ENCODE measurements at places on chromosomes 2 and 18. TPM values are rescaled to one million over a fixed set of nuclear protein-coding genes. Genes with fewer than 3 reads are reported as not detected.

DNA sequence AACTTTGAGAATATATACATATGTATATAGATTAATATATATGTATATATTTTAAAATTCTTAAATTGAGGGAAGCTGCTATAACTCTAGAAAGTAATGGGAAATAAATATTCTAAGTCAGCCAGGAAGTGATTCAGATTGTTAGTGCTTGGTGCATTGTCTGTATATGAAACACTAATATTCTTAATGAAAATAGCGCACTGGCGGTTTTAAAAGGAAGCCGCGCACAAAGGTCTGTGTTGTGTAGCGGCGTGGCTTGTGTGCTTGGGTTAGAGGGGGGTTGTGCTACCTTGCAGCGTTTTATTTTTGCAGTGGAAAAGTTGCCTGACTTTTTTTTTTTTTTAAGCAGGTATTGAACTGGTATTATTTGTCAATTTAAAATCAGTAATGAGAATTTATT lies 11.3 kb downstream of the TSHZ1 start:
- H3K27ac ChIP-seq = no peak overlapping the region
- H3K27me3 ChIP-seq = no peaks in the 10 kb centered on the region
- H3K36me3 ChIP-seq = no peaks in the 10 kb centered on the region
- no peak overlapping the region for H3K4me3 ChIP-seq
- DNase-seq = no peak

DNA sequence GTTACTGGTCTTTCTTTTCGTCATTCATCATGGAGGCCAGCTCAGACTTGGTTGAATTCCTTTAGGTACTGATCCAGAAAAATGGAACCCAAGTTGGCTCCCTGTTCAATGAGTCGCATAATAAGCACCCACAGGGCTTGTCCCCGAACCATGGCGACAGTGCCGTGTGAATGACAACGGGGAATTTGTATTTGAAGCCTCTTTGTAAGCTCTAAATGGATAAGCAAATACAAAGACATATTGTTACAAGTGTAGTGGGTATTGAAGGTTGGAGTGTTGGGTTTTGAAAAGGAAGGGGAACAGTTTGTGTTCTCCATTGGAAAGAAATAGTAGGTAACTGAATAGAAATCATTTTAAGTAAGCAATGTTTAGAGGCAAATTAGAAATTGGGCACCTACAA lies 288.9 kb downstream of the SLC4A3 start:
- no peak for DNase-seq
- no peak overlapping the region for H3K4me3 ChIP-seq
- H3K27me3 ChIP-seq = no peaks in the 10 kb centered on the region
- H3K27ac ChIP-seq = no peak overlapping the region
- H3K4me1 ChIP-seq = no peaks in the 10 kb centered on the region

GRCh38 chr18:60493066-60493465 lies 120.5 kb upstream of the MC4R start:
- H3K27ac ChIP-seq = no peak overlapping the region
- no peaks in the 10 kb centered on the region for H3K27me3 ChIP-seq
- H3K4me1 ChIP-seq = no peaks in the 10 kb centered on the region
- no peaks in the 10 kb centered on the region for H3K36me3 ChIP-seq
- no peak overlapping the region for H3K4me3 ChIP-seq

GRCh38 chr2:172223601-172224054 lies 120.9 kb upstream of the DLX2 start:
- no peak for DNase-seq
- H3K27ac ChIP-seq = no peak overlapping the region
- no peaks in the 10 kb centered on the region for H3K4me1 ChIP-seq
- H3K4me3 ChIP-seq = no peak overlapping the region
- no peaks in the 10 kb centered on the region for H3K36me3 ChIP-seq

DNA sequence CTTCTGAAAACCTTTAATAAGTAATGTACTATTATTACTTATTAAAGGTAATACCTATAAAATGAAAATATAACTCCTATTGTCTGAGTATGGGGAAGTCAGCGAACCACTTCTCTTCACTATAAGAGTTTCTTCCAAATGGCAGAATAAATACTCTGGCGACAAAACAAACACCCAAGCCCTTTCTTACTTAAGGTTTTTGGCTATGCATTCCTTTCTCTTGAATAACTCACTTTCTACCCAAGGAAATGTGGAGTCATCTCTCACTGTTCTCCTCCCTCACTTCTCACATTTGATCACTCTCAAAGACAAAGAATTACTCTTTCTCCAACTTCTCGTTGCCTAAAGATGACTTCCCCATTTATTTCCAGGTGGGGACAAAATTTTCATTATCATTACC lies 816.8 kb upstream of the CRIM1 start:
- H3K27me3 ChIP-seq = no peaks in the 10 kb centered on the region
- H3K4me3 ChIP-seq = no peak overlapping the region
- H3K4me1 ChIP-seq = no peaks in the 10 kb centered on the region
- DNase-seq = peak; percentile 48
- no peak overlapping the region for H3K27ac ChIP-seq

DNA sequence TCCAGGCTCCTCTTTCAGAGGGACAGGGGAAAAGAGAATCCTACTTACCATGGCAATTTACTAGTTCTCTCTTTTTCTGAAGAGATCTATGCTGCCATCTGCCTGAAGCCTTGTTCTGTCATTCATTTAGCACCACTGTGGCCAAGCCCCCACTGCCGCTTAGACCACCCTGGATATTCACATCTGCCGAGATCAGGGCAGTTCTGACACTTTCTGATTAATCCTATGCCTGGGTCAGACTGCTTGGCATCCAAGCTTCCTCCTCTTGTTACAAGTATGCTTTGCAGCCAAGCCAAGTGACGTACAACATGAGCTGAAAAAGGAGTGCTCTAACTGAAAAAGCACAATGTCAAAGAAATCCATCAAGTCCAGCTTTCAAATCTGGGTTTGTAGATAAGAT lies 332.6 kb downstream of the SUCLG1 start:
- no peak overlapping the region for H3K4me3 ChIP-seq
- H3K36me3 ChIP-seq = no peaks in the 10 kb centered on the region
- DNase-seq = no peak
- H3K4me1 ChIP-seq = no peaks in the 10 kb centered on the region
- no peak overlapping the region for H3K27ac ChIP-seq

GRCh38 chr2:43387092-43388062 lies 161.0 kb upstream of the ZFP36L2 start:
- peak; percentile 40 for DNase-seq
- peaks cover 6% of the 10 kb centered on the region for H3K4me1 ChIP-seq
- no peaks in the 10 kb centered on the region for H3K27me3 ChIP-seq
- H3K36me3 ChIP-seq = no peaks in the 10 kb centered on the region
- H3K4me3 ChIP-seq = no peak overlapping the region

DNA sequence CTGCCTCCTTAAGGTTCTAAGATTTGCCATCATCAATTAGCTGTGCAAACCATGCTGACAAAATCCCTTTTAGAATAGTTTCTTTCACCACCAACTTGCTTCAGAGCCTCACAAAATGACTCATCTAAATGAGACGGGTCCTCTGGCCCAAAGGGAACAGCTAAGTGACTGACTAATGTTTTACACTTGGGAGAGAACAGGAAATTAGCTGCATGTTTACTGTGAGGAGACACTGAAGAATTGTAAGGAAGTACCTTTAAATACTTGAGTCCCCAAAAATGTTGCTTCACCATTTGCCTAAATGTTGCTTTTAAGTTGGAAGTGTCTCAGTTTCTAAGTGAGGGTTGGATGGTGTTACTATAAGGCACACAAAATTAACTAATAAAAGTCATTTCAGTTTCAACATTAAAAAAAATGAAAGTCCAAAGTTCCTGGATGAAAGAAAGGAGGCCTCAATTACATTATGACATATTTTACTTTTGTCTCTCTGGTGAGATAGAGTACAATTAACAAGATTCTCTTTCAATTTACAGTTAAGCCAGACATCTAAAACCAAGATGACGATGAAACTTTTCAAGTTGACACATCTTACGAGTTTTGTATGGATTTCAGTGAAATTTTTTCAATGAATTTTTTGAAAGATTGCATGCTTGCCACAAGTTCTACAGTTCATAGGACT lies 229.1 kb upstream of the FN1 start:
- H3K27me3 ChIP-seq = no peaks in the 10 kb centered on the region
- peak overlapping the region; percentile 80 for H3K27ac ChIP-seq
- peak; percentile 97 for DNase-seq
- peaks cover 23% of the 10 kb centered on the region for H3K4me1 ChIP-seq
- H3K36me3 ChIP-seq = no peaks in the 10 kb centered on the region
- no peak overlapping the region for H3K4me3 ChIP-seq

GRCh38 chr2:116975608-116976007 lies 838.9 kb upstream of the DDX18 start:
- H3K36me3 ChIP-seq = no peaks in the 10 kb centered on the region
- H3K4me3 ChIP-seq = no peak overlapping the region
- H3K27ac ChIP-seq = no peak overlapping the region
- no peaks in the 10 kb centered on the region for H3K4me1 ChIP-seq
- no peak for DNase-seq

DNA sequence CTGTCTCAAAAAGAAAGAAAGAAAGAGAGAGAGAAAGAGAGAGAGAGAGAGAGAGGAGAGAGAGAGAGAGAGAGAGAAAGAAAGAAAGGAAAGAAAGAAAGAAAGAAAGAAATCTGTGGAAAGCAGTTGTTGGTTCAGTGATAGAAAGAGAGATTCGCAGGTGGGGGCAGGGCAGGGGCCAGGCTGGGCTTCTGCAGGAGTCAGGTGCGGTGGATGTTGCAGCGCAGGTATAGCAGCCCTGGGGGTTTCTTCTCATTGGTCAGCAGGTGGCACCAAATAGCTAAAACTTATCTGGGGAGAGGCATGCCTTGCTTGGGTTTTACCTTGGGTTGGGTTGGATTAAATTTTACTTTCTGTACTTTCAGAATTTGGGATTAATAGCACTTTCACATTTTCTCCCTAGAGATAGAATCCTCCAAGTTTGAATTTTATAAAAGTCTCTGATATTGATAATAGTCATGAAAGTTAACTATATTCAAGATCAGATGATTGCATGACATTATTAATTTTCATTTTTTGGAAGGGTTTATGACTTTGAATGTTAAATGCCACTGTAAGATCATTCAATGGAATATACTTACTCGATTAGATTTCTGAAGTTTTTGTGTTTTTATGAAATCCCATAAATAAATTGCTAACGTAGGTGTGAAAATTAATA lies 66.6 kb downstream of the SPTBN1 start:
- H3K27me3 ChIP-seq = no peaks in the 10 kb centered on the region
- DNase-seq = no peak
- H3K4me3 ChIP-seq = no peak overlapping the region
- no peak overlapping the region for H3K27ac ChIP-seq

GRCh38 chr18:44786257-44786656 lies 105.6 kb downstream of the SETBP1 start:
- no peak overlapping the region for H3K4me3 ChIP-seq
- no peaks in the 10 kb centered on the region for H3K36me3 ChIP-seq
- H3K4me1 ChIP-seq = peaks cover 9% of the 10 kb centered on the region
- no peak overlapping the region for H3K27ac ChIP-seq

DNA sequence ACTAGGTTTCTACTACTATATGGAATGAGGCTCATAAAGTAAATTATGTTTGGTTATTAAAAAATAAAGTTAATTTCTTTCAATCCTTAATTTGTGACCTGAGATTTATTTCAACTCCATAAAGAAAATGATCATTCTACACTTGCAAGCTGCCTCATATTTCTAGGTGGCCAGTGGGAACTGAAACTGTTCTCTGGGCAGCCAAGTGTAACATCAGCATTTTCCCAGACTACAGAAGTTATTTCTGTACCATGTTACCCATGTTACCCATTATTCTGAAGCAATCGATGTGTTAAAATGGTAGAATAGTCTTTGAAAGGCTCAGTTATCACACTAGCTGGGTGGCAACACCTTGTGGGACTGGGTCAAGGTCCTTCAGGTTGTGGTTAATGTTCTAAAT lies 139.3 kb upstream of the FBXO11 start:
- H3K36me3 ChIP-seq = no peaks in the 10 kb centered on the region
- H3K27ac ChIP-seq = no peak overlapping the region
- H3K27me3 ChIP-seq = no peaks in the 10 kb centered on the region

DNA sequence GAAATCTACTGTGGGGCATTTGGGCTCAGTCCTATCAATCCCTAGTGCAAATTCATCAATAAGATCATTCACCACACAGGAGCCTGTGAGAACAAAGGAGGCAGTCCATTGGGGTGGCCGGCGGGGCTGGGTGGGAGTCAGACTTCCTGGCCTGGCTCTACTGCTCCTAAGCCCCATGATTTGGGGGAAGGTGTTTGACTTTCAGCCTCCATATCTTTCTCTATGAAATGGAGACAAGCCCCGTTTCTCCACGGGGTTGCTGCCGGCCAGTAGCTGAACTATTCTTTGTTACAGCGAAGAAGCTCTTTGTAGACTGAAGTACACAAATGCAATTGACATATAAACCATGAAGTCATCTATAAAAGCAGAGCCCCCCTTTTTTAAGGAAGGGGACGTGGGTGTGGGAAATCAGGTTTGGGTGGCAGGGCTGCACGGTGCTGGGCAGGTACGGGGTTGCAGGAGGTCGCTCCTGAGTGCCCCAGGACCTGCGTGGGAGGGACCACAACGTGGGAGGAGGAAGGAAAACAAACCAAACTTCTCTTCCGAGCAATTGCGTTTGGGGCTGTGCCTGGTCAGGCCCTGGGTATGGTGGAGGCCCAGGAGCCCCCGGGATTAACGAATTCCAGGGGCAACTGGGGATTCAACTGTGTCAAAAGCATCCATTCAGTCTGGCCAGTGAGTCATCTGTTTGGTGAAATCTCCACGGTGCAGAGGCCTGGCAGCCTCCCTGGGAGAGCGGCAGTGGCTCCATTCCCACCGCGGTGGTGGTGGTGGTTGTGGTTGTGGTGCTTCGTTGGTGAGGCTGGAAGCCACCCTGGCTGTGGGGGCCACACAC lies 18.2 kb downstream of the FBLN7 start:
- peak; percentile 69 for DNase-seq
- H3K4me3 ChIP-seq = no peak overlapping the region
- H3K27me3 ChIP-seq = no peaks in the 10 kb centered on the region
- H3K36me3 ChIP-seq = no peaks in the 10 kb centered on the region
- H3K4me1 ChIP-seq = no peaks in the 10 kb centered on the region

GRCh38 chr2:68089961-68090360 lies 27.2 kb upstream of the C1D start:
- H3K27ac ChIP-seq = no peak overlapping the region
- peaks cover 2% of the 10 kb centered on the region for H3K27me3 ChIP-seq
- no peak overlapping the region for H3K4me3 ChIP-seq
- no peaks in the 10 kb centered on the region for H3K4me1 ChIP-seq
- no peaks in the 10 kb centered on the region for H3K36me3 ChIP-seq
- no peak for DNase-seq

RAB6C gene
- 0.14 TPM for total RNA-seq

NBAS gene
- total RNA-seq = 57.6 TPM

LAMA1 gene
- 18.3 TPM for total RNA-seq

IGFBP2 gene
- total RNA-seq = 944 TPM

SAG gene
- total RNA-seq = not detected

BOLL gene
- total RNA-seq = not detected
